Inflammatory macrophage treated with lipopolysaccharide for 4 hours (primary cell): ENCODE measurements at places on chromosomes 12 and 14.
A peak's percentile ranks its signal among the peaks of the same experiment; 100 is the strongest.

- DNase-seq, result peak; percentile 88
Observed at GRCh38 chr12:93183940-93184671, 193.6 kb upstream of the NUDT4 start.

- no peak for DNase-seq
Observed at GRCh38 chr12:111034083-111034885, 113.9 kb upstream of the MYL2 start.

DNA sequence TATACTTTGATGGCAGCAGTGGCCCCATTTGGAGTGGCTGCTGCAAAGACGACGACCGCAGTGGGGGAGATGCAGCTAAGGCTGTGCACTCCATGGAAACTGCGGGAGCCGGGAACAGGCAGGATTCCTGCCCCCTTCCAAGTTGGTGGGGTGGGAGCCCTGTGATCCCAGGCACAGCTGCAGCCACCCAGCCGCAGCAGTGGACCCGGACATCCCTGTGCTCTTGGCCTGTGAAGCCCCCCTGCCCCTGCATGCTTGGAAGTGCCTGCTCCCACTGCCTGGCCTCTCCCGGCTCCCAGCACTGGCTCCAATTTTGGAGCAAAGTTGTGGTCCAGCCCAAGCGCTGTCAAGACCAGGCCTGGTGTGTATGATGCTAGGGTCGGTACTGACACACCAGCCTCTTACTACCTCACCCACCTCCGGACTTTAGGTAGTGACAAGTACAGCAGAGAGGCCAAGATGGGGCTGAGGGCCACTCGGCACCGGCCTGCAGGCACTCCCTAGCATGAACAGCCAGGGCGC, 502.8 kb upstream of the RPL10L start:
- no peak for DNase-seq

GRCh38 chr12:14681625-14682024, 14.8 kb downstream of the GUCY2C start:
- no peak for DNase-seq

DNA sequence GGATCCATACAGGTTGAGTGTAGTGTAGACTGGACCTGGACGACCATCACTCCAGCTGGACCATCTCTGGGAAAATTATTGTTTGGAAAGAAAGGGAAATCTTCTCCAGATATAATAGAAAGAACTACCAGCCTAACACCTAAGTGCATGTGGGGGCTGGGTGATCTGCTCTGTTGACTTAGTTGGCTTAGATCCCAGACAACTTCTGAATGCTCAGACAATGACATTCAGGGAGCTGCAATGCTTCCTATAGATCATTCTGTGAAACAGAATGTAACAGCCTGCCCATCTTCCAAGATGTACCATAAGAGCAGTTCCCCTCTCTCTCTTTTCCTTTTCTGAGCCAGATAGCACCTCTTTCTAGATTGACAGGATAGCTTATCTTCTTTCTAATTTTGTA, 572.8 kb upstream of the STXBP6 start:
- no peak for DNase-seq

DNA sequence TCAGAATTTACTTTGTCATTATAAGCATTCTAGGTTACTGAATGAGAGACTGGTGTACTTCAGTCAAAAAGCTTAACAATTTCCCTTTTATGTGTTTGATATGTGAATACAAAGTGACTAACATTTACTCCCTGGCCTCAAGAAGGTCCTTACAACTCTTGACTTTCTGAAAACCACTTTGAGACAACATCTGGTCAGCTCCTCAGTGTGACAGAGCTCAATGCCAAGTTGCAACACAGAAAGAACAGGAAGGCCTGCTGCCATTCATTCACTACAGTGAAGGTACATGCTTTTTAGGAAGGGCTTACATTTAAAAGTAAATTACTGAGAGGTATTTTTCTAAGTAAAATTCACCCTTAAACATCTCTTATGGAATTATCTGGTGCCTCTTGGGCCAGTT, 2.3 kb upstream of the NAA30 start:
- no peak for DNase-seq

- DNase-seq, result no peak
Observed at GRCh38 chr12:659090-659683, 4.1 kb downstream of the NINJ2 start.

DNA sequence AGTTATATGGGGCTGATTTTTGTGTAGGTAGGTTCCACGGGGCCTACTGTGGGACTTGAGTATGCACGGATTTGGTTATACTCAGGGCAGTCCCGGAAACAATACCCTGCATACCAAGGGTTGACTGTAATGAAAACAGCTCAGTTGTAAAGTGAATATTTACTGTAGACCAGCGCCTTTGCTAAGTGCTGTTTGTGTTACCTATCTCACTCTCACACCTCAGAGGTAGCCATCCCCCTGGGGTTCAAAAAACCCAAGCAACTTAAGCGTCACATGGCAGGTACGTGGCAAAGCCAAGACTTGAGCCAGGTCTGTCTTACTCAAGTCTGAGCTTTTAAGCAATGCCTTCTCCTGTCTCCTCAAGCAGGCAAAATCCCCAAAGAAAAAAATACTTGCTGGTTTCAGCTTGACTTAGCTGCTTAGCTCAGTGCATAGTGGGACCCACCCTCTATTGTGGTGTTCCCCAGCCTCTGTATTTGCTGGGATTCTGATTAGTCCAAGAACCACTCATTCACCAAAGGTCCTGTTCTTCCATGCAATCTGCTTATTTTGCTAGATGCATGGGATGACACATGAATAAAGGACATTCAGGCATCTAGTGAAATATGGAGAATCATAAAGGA, 34.2 kb upstream of the STRN3 start:
- no peak for DNase-seq

DNA sequence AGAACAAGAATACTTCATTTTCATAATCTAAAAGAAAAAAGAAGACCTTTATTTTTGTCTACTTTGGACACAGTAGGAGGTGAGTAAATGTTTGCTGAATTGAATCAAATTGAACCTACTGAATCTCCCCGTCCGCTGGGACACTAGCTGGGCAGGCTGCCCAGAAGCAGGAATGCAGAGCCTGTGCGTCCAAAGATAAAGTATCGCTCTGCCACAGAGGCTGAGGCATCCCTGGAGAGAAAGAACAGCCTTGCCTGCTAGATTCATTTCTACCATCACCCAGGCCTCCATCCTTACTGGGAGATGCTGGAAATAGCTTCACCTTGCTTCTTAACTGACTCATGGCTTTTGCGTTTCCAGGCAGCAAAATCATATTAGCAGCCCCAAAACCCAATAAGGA, 64.1 kb upstream of the TSPAN11 start:
- no peak for DNase-seq

- DNase-seq, result no peak
Observed at GRCh38 chr14:94574336-94574735, 6.9 kb upstream of the SERPINA5 start.

DNA sequence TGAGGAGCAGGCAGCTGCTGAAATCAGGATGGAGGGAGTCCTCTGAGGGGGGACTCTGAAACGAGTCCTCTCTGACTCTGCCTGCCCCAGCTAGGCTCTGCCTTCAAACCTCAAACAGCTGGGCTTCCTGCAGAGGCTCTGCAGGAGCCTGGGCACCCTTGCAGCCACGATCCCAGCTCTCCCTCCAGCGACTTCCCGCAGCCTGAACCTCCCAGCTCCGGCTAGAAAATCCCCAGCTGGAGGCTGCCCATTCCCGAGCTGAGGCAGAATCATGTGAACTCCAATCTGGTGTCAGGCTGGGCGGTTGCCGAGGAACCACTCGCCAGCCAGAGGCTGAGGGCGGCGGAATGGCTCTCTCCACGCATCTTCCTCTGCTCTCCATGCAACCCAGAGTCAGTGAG, at the start of gene GPR68:
GPR68 (minus strand) TSS at position 204 of the 401 bp plus-strand sequence. CDS start 9,654 bp downstream, outside the sequence.
- peak; percentile 63 for DNase-seq

- no peak for DNase-seq
Observed at GRCh38 chr14:74261288-74261687, 22.0 kb downstream of the VSX2 start.

DNA sequence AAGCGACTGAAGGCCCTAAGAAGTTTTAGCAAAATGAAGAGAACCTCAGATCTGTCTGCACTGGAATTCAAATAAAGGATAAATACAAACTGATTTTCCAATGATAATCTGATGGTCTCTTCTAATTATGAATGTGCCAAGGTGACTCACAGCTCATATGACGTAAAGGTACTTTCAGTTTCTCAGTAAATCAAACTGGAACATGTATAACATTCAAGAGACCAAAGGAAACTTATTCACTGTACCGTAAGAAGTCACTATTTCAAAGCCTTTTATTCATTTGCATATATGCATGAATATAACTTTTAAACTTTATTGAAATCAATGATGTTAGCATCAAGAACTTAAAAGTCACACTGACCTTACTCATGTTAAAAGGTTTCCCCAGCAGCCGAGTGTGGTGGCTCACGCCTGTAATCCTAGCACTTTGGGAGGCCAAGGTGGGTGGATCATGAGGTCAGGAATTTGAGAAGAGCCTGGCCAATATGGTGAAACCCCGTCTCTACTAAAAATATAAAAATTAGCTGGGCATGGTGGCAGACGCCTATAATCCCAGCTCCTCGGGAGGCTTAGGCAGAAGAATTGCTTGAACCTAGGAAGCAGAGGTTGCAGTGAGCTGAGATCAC, 52.2 kb downstream of the ATXN2 start:
- peak; percentile 42 for DNase-seq

DNA sequence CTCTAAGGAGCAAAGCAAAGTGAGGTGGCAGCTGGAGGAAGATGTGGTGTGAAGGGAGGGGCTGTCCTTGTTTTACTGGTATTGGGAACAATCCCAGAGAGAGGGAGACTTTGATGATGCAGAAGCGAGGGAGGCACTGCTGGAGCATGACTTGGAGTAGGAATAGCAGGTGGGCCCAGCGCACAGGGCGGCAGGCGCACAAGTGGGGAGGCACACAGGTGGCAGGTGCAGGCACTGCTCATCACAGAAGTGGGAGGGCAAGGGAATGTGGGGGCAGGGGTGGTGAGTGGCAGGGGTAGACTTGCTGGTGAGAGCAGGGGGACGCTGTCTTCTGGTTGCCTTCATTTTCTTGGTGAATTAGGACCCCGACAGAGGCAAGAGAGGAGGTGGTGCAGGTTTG, 11.5 kb upstream of the IFI27 start:
- DNase-seq, result no peak

DNA sequence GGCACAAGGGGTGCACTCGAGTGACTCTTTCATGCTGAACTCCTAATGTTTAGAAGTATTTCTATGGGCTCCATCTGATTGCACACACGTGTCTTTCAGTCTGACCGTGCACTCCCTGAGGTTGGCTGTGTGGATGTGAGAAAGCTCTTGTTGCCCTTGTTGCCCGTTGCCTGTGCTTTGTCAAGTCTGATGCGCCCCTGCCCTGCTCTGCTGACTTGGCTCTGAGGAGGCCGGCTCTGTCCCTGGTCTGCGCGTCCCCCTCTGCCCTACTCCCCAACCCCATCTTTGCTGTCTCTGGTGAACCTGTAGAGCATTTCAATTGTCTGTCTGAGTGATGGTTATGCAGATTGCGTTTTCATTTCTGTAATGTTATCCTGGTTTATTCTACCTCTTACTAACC, 802.3 kb downstream of the NRXN3 start:
- DNase-seq, result no peak

DNA sequence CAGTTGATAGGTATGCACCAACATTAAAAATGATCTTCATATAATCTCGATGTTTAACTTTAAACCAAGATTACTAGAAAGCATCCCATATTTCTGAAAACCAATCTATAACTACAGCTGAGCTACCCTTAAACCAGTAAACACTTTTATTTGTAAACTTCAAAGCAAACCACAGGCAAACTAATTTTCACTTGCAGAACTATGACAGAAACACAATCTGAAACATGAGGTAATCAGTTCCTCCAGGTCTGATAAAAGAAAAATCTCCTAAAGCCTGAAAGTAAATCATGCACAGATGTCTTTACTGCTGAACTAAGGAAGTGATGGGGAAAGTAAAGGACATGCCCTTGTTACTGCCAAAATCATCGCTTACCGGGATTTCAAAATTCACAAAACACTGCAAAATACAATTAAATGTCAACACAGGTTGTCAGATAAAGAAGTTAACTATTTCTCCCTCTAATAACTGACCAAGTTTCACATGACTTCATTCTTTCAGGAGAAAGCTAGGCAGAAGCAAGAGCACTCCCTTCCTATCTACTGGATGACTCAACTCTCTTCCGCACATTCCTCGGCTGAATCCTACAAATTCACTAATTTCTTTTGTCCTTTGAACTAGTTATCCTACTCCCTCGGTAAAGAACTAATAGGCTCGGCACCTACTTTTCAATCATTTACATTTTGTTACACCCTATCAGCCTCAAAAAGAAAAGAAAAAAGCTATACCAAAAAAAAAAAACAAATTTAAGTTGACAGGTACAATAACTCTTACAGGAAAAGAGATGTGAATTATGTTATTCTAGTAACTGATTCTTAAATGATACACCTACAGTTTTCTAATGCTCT, 1.4 kb downstream of the EEA1 start:
- peak; percentile 71 for DNase-seq

DNA sequence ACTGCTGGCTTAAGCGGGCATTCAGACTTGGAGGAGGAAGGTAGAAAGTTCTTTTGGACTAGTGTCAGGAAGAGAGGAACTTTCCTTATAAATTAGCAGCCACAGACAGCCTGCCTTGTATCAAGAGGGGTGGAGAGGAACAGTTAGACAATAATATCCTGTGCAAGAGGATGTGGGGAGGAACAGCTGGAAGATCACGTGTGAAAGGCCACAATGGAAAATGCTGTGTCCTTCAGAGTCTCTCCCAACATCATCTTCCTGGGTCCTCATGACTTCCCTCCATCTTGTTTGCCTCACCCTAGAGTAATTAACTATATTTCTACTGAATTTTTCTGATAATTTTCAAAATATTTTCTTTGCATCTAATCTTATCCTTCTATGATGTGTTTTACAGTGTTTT, 117.4 kb downstream of the MGAT4C start:
- DNase-seq, result no peak

- no peak for DNase-seq
Observed at GRCh38 chr12:79020106-79020505, 155.5 kb downstream of the SYT1 start.

GRCh38 chr14:33676135-33676566, 274.7 kb downstream of the EGLN3 start:
- no peak for DNase-seq

DNA sequence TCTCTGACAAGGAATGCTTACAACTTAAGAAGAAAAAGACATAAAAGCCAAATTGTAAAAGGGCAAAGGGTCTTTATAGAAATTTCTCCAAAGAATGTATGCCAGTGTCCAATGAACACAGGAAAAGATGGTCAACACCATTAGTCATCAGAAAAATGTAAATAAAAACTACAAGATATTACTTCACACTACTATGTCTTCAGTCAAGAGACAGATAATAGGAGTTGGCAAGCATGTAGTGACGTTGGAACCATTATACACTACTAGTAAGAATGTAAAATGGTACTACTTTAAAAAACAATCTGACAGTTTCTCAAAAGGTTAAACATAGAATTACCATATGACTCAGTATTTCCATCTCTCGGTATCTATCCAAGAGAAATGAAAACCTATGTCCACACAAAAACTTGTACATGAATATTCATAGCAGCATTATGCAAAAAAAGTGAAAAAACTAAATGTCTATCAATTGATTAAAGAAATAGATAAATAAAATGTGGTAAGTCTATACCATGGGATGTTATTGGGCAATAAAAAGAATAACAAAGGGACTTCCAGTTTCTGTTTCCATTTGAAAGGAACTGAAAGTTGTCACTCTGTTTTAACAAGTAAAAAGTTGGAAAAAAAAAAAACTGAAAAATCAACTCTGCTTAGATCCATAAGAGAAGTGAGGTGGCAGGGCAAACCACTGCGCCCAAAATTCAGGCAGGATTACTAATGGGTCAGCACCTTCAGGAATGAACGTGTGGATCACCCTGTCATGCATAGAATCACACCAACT, 69.8 kb downstream of the ALG10B start:
- peak; percentile 90 for DNase-seq

- DNase-seq, result peak; percentile 90
Observed at GRCh38 chr12:104358353-104359003, 54.9 kb downstream of the EID3 start.
